Epithelial cell of alveolus of lung (primary cell): ENCODE measurements at places on chromosomes 5 and 9. TPM values are rescaled to one million over a fixed set of nuclear protein-coding genes. Genes with fewer than 3 reads are reported as not detected.

CACNA1B gene
- under 0.01 and 0.13 TPM in 2 replicates for total RNA-seq

MCC gene
- 19.3 and 38.4 TPM in 2 replicates for total RNA-seq

HOMER1 gene
- 4.2 and 5.2 TPM in 2 replicates for total RNA-seq

GKAP1 gene
- total RNA-seq: 0.39 and 3.9 TPM in 2 replicates

FAM153A gene
- not detected in 2 replicates for total RNA-seq

PCDHB2 gene
- under 0.01 and 1.2 TPM in 2 replicates for total RNA-seq

SELENOP gene
- total RNA-seq: 11.5 and 335 TPM in 2 replicates

SLC6A18 gene
- total RNA-seq: not detected in 2 replicates

ZDHHC11B gene
- not detected in 2 replicates for total RNA-seq

DIPK1B gene
- 3.2 and 29.0 TPM in 2 replicates for total RNA-seq

STING1 gene
- total RNA-seq: 45.4 and 64.8 TPM in 2 replicates

TTC39B gene
- total RNA-seq: 5.0 and 8.3 TPM in 2 replicates

FYB1 gene
- total RNA-seq: under 0.01 TPM in 1 of 2 replicates, not detected in the other

ST6GALNAC4 gene
- 33.8 and 56.2 TPM in 2 replicates for total RNA-seq

ENTPD2 gene
- total RNA-seq: 0.72 TPM in 1 of 2 replicates, not detected in the other

RGMB gene
- 32.6 and 76.0 TPM in 2 replicates for total RNA-seq

C9 gene
- not detected in 2 replicates for total RNA-seq

PCDHA9 gene
- under 0.01 TPM in 1 of 2 replicates, not detected in the other for total RNA-seq

HTR4 gene
- total RNA-seq: not detected in 2 replicates

LCP2 gene
- total RNA-seq: under 0.01 TPM in 1 of 2 replicates, not detected in the other

ACOT12 gene
- total RNA-seq: not detected in 2 replicates

PIP5K1B gene
- total RNA-seq: under 0.01 TPM in 1 of 2 replicates, not detected in the other

TRIM36 gene
- total RNA-seq: 0.24 and 1.4 TPM in 2 replicates
